ENCODE measurements at places on chromosomes 16 and 17. TPM values are rescaled to one million over a fixed set of nuclear protein-coding genes. Genes with fewer than 3 reads are reported as not detected.

GRCh38 chr17:81071761-81072741 is 37.1 kb downstream of the BAIAP2 start:
- no peak overlapping the region for H3K4me3 ChIP-seq
- no peaks in the 10 kb centered on the region for H3K27me3 ChIP-seq
- no peak for DNase-seq
- no peaks in the 10 kb centered on the region for H3K4me1 ChIP-seq

The SYCE1L gene
- total RNA-seq, result not detected

DNA sequence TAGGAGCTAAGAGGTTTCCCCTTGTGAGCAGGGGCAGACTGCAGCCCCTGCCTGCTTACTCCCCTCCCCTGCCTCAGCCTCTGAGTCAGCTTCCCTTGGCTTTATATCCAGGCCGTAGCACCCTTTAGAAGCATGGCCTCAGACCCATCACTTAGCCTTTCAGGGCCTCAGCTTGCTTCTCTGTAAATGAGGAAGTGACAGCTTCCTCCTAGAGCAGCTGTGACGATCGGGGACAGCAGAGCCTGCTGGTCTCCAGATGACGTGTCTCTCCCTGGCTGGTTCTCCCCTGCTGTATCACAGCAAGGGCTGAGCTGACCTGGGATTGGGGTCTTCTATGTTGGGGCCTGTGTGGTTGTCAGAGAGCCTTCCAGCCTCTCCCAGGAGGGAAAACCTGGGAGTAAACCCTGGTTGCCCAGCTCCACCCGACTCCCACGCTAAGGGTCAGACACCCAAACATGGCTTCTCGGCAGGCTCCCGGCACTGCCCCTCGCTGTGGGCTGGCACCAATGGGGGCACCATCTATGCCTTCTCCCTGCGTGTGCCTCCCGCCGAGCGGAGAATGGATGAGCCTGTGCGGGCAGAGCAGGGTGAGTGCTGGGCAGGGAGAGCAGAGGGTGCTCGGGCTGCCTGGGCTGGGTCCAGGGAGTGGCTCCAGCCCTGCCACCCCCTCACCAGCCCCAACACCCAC is 16.3 kb upstream of the MYO15B start:
- no peaks in the 10 kb centered on the region for H3K36me3 ChIP-seq
- no peak for DNase-seq
- no peaks in the 10 kb centered on the region for H3K27me3 ChIP-seq
- no peaks in the 10 kb centered on the region for H3K4me1 ChIP-seq
- H3K27ac ChIP-seq, result no peak overlapping the region

The TMEM88 gene
- total RNA-seq, result 3.0 TPM

DNA sequence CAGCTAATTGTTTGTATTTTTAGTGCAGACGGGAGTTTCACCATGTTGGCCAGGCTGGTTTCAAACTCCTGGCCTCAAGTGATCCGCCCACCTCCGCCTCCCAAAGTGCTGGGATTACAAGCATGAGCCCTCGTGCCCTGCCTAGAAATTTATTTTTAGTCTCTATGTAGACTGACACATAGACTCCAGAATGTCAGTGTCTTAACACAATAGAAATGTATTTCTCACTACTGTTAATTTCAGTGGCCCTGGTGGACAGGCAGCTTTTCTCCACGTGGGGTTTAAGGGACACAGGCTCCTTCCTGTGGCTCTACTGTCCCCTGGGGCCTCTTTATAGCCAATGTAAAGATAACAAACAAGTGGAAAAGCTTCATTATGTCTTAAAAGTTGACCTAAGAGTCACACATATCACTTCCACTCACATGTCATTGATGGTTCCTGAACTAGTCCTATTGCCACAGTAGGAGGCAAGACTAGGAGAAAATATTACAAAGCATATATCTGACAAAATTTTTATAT is 43.8 kb downstream of the COPRS start:
- no peak overlapping the region for H3K27ac ChIP-seq
- no peaks in the 10 kb centered on the region for H3K36me3 ChIP-seq
- no peak overlapping the region for H3K4me3 ChIP-seq
- no peaks in the 10 kb centered on the region for H3K27me3 ChIP-seq

DNA sequence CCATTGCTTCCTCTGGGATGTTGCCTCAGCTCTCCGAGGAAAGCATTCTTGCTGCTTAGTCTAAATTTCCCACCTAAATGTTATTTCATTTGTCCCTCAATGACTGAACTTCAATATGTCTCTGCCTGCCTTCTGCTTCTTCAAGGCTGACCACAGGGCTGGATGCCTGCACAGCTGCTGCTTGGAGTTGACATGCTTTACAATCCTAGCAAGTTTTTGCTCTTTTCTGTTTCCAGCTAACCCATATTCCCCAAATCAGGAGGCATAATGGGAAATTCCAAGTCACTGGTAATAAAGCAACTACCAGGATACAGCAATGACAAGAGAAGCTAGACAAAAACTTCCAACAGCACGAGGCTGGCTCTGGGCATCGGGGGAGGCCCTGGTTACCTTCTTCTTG is 48.9 kb downstream of the GTF3C1 start:
- H3K27me3 ChIP-seq, result no peaks in the 10 kb centered on the region
- no peak overlapping the region for H3K4me3 ChIP-seq
- no peak overlapping the region for H3K27ac ChIP-seq
